ENCODE measurements at places on chromosomes 6 and 20.

DNA sequence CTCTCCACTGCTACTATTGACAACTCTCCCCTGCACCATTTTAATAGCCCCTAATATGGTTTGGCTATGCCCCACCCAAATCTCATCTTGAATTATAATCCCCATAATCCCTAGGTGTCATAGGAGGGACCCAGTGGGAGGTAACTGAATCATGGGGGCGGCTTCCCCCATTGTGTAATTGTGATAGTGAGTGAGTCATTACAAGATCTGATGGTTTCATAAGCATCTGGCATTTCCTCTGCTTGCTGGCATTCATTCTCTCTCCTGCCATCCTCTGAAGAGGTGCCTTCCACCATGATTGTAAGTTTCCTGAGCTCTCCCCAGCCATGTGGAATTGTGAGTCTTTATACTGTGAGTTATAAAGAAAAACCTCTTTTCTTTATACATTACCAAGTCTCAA lies 74.1 kb upstream of the TCF21 start:
- no peak for DNase-seq

- DNase-seq, result no peak
These were observed 16.1 kb upstream of the SERINC3 start for GRCh38 chr20:44537993-44538392.

DNA sequence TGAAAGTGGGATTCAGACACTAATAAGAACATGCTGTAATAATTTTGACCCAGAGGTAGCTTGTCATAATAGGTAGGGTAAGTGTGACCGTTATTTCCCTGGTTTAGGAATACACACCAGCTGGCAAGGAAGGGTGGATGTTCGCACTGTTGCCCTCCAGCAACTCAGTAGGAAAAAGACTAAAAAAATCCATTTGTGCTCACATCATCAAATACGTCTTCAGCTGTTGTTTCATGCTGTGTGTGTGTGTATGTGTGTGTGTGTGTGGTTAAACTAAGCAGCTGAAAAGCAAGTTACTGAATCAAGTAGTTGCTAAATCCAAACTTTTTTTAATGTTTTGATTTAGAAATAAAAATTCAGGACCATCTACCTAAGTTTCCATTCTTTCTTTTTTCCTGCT lies 218.7 kb downstream of the TRDN start:
- no peak for DNase-seq

GRCh38 chr20:62703853-62704228 lies 4.8 kb upstream of the NTSR1 start:
- no peak for DNase-seq

DNA sequence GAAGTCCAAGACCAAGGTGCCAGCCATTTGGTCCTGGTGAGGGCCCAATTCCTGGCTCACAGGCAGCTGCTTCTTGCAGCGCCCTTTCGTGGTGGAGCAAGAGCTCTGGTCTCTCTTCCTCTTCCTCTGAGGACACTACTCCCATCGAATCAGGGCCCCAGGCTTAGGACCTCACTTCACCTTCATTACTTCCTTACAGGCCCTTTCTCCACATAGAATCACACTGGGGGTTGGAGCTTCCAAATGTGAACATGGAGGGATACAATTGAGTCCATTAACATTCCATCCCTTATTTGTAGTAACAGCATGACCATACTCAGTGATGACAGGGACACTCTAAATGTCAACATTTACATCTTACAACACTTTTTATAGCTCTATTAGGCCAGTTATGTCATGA lies 2.3 kb downstream of the RAMACL start:
- no peak for DNase-seq

DNA sequence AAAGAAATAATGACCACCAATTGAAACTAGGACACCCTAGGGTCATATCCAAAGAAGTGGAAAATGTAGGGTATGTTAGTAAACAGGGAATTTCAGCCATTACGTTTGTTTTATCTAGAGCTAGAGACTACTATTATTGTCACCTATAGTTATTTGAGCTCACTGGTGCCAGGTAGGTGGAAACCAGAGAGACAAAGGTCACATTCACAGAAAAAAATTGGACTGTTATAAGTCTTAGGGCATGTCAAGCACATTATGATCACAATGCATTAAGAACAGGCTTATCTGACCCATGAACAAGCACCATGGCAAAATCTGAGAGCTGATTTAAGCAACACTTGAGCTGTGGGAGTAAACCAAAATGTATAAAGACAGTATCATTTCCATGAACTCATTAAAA lies 530.1 kb upstream of the CITED2 start:
- DNase-seq, result no peak

- DNase-seq, result no peak
These were observed 24.1 kb upstream of the CCR6 start for GRCh38 chr6:167098825-167099225.

GRCh38 chr20:29123861-29124260 lies 2133.6 kb upstream of the DEFB115 start:
- DNase-seq, result no peak

- DNase-seq, result no peak
These were observed 255.1 kb upstream of the NOX3 start for GRCh38 chr6:155710704-155711103.

DNA sequence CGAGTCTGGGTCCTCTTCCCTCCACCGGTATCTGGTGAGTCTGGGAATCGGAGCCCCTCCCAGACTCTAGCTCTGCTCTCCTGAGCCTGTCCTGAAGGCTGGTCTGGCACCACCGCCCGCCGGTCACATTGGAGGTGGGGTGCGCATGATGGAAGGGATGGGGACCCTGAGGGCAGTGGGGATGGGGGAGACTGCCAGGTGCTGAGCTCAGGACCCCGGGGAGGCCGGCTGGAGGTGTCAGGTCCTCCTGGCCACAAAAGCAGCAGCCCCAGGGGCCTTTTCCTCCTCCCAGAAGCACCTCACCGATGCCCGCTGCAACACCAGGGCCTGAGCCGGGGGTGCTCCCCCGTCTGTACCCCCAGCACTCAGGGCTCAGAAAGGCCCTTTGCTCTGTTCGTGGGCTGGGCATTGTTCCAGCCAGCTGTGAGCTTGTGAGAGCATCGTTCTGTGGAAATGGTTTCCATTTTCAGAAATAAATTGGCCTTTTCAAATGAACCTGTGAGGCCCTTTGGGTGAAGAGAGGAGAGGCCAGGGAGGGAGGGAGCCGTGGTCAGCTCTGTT lies 2.5 kb upstream of the NPBWR2 start:
- DNase-seq, result no peak

DNA sequence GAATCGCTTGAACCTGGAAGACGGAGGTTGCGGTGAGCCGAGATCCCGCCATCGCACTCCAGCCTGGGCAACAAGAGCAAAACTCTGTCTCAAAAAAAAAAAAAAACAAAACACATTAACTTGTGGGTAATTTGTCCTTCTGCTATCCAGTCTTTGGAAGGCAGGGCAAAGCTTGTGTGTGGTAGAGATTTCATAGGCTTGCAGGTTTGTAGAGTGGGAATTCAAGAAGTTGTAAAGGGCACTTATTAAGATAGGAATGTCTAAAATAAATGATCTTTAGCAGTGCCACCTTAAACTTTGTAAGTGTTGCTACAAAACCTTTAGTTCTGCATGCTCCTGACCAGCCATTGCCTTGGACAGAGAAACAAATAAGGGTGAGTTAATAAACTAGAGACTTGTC lies 8.4 kb downstream of the VAPB start:
- DNase-seq, result no peak

- DNase-seq, result no peak
These were observed 2.2 kb downstream of the TFAP2A start for GRCh38 chr6:10412461-10413261.

GRCh38 chr6:31143148-31143547 lies 4.3 kb upstream of the PSORS1C2 start:
- no peak for DNase-seq

GRCh38 chr6:135233686-135234491 lies 52.8 kb downstream of the MYB start:
- DNase-seq, result peak; percentile 31

DNA sequence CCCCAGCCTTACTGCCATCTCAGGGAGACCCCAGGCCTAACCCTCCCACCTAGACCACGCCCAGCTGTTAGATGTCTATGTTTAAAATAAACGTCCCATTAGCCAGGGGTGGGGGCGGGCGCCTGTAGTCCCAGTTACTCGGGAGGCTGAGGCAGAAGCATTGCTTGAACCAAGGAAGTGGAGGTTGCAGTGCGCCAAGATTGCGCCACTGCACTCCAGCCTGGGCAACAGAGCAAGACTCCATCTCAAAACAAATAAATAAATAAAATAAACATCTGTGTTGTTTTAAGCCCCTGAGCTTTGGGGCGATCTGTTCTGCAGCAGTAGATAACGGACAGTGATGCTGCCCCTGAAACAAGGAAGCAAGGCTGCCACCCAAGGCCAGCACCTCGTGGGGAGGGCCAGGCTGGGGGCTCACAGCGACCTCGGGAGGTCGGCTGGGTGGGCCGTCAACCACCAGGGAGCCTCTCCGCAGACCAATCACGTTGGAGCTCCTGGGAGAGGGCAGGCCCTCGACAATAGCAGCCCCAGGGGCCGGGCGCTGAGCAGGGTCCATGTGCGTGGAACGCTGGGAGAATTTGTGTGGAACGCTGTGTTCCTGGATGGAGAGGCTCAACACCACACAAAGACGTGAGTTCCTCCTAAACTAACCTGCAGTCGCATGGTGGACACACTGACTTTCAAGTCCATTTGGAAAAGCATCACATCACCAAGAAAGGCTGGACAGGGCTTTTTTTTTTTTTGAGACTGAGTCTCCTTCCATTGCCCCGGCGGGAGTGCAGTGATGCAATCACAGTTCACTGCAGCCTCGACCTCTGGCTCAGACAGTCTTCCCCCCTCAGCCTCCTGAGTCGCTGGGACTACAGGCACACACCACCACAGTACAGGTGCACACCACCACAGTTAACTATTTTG lies 1.0 kb upstream of the HELZ2 start:
- DNase-seq, result no peak

DNA sequence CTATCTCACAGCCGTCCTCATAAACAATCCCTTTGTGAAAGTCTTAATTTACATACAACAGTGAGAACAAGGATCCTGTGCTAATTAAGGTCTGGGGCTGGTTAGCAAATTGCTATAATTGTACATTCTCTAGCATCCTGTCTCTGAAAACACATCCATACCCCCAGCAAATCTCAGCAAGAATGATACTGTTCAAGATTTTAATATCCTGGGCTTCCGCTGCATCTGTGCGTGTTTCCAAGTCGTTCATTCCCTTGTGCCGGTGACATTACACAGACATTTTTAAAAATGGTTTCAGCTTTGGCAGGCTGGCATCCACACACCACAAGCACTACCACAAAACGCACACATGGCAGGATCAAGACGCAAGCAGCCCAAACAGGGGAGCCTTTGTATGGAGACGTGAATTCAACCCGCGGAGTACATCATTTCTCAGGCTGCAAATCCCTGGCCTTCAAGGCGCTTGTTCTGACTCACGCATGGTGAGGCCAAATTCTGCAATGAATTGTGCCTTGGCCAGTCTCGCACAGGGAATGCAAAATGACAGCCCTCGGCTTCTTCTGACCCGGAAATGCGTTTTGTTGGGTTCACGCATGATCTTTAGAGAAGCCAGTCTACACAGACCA lies 20.3 kb downstream of the ZMYND8 start:
- DNase-seq, result no peak

DNA sequence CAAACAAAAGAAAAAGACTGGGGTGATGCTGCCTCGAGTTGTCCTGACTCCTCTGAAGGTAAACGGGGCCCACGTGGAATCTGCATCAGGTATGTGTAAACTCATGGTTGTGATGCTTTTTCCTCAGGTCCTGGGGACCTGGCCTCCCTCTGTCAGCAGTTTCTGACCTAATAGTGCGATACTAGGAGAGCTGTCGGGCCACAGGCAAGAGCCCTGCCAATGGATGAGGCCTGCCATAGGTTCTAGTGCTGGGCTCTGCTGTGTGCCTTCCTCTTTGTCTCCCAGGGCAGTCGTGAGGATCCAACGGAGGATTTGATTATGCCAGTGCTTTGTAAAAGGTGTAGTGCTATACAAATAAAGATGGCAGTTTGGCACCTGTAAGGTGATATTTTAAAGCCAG lies 71.2 kb downstream of the ASXL1 start:
- DNase-seq, result no peak

DNA sequence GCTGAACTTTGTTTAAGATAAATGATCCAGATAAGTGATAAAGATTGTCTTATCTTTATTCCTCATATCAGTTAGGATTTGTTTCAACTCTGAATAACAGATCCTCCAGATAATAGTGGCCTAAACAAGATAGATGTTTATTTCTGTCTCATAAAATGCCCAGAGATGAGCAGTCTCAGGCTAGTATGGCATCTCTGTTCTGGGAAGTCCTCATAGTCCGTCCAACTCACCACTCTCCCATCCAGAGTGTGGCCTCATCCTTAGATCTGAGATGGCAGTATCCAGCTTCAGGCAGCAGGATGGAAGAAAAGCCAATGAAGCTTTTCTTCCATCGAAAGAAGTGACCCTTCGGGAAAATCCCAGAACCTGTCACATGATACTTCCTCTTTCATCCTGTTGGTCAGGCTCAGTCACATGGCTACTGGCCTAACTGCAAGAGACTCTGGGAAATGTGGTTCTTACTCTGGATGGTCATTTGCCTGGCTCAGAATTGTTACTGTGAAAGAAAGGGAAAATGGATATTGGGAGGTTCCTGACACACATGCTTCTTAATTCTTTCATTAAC lies 29.4 kb upstream of the TAGAP start:
- DNase-seq, result no peak

- DNase-seq, result no peak
These were observed 6.0 kb upstream of the LKAAEAR1 start for GRCh38 chr20:64090165-64090564.

GRCh38 chr20:478010-478948 lies 15.9 kb upstream of the TBC1D20 start:
- DNase-seq, result no peak

DNA sequence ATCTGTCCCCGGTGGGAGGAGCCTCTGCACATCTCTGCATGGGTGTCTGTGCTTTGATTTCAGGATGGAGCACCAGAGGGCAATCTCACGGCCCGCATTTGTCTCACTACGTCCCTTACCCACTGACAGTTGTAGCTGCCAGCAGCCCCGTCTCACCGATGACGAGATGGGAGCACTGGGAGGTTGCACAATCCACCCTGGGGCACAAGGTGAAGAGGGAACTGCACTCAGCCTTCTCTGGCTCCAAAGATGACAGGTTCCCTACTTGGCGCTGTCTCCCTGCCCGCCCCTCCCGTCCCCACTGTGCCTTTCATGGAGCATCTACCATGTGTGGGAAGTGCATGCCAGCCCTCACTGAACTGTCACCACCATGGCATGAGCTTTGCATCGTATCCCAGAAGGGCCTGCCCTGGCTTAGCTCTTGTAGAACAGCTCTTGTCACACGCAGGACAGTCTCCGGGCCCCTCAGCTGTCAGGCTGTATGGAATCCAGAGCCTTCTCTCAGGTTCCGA lies 99.9 kb upstream of the PMEPA1 start:
- DNase-seq, result no peak

- no peak for DNase-seq
These were observed 21.7 kb downstream of the SMLR1 start for GRCh38 chr6:130848945-130849344.

GRCh38 chr6:91976797-91977196 lies 1389.9 kb upstream of the MAP3K7 start:
- no peak for DNase-seq

GRCh38 chr6:36743032-36743431 lies 45.4 kb downstream of the RAB44 start:
- no peak for DNase-seq

- no peak for DNase-seq
These were observed 41.0 kb downstream of the CCN2 start for GRCh38 chr6:131910219-131910589.

GRCh38 chr6:135182071-135183001 lies 1.2 kb downstream of the MYB start:
- no peak for DNase-seq

Data from GDM1 (cell line).